Caki2 (cell line): ENCODE measurements at places on chromosomes 7 and 10. TPM values are rescaled to one million over a fixed set of nuclear protein-coding genes. Genes with fewer than 3 reads are reported as not detected.

GRCh38 chr7:157415486-157415885 lies 78.7 kb downstream of the DNAJB6 start:
- no peak for DNase-seq

Gene UCMA
- not detected in 2 replicates for total RNA-seq

Gene SEMA3E
- total RNA-seq, result 0.34 and 2.1 TPM in 2 replicates

Gene ELFN1
- not detected in 2 replicates for total RNA-seq

GRCh38 chr7:30172451-30172850 lies 37.7 kb downstream of the MTURN start:
- DNase-seq, result no peak

Gene ARID5B
- total RNA-seq, result 2.3 and 3.1 TPM in 2 replicates

DNA sequence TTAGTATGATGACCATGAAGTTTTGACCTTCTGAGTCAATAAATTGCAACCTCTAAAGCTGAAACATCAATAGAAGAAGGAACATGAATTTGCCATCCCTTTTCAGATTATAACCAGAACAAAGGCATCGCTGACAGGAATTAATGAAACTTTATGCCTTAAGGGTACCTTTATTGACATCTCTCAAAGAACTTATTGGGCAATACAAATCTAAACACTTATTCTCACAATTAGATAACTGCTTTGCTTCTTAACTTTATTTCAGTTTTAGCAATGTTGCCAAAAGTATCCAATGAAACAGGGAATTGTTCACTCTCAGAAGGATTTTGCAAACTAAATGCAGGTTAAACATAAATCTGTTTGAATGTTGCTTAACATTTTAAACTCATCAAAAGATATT lies 116.0 kb downstream of the ELAPOR2 start:
- no peak for DNase-seq

DNA sequence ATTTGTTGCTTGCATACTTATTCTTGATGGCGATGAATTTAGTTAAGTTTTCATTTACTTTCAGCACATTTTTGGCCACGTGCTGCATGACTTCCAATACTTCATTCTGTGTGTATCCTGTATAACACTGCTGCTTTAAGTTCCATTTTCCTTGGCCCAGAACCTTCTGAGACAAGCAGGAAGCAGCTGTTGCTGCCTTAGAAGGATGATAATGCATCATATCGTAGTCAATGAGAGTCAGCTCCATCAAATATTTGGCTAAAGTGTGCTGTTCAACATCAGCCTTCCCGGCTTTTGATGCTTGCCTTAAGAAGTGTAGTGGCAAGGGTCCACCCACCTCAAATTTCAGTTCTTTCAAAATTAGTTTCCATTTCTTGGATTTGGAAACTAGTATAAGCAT lies 59.2 kb upstream of the GLCCI1 start:
- DNase-seq, result no peak

DNA sequence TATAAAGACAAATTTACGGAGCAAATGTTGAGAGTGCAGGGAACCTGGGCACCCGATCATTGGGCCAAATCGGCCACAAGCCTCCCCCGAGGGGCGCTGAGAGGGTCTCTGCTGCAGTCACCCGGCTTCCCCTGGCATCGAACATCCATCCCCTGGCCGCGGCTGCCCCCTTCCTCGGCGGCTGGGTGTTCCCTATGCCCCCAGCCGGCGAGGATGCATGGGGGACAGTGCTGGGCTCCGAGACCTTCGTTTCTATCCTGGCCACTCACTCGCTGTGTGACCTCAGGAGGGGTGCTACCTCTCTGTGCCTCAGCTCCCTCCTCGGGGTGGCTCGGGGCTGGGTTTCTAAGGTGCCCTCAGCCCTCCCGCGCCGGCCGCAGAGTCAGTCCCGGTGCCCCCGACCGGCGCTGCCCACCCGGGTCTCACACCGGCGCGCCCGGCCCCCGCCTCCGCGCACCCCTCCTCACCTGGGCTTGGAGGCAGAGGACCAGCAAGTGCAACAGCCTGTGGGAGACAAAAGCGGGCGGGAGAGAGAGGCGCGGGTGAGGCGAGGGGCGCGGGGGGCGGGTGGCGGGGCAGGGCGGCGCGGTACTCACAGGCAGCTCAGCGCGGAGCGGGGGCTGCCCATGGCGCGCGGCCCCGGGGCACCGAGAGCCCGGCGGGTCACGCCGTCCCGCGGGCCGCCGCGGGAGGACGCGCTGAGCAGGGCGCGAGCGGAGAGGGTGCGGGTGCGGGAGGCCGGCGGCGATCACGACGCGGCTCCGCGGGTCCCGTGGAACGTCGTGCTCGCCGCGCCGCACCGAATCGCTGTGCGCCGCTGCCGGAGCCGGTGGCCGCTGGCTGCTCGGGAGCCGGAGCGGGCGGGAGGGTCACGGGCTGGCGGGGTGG lies at the start of gene FGF8:
FGF8 (minus strand) TSS at position 842 of the 888 bp plus-strand sequence; CDS start at position 628, 214 bp downstream.
- DNase-seq, result no peak

GRCh38 chr7:95441042-95441823 lies 6.4 kb upstream of the PON2 start:
- DNase-seq, result peak; percentile 71

Gene CEP55
- 44.4 and 58.9 TPM in 2 replicates for total RNA-seq

- no peak for DNase-seq
Measured at GRCh38 chr10:50332108-50332842, 81.0 kb upstream of the ASAH2 start.

GRCh38 chr10:12241810-12242529 lies 46.0 kb downstream of the CDC123 start:
- DNase-seq, result no peak

- DNase-seq, result no peak
Measured at GRCh38 chr7:37961251-37961650, 40.8 kb downstream of the EPDR1 start.

DNA sequence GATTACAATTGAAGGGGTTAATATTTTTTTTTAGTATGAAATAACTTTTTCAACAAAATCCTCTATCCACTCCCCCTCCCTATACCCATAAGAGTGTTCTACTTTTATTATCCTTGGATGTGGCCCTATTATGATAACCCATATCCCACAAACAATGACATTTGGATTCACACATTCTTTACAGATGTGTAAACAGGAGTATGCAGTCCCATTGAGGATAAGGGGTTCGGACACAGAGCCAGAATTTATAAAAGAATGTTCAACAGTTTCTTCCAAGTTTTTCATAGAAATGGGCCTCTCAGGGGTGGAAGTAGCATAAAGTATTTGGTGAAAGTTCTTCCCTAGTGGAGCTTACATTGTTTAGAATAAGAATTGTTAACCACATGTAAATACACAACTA lies 16.1 kb upstream of the PCLO start:
- DNase-seq, result no peak

Gene ARMC10
- 46.5 and 53.9 TPM in 2 replicates for total RNA-seq

- no peak for DNase-seq
Measured at GRCh38 chr10:1369197-1369596, 313.0 kb downstream of the WDR37 start.

Gene TCERG1L
- total RNA-seq, result not detected in 2 replicates

Gene CFAP69
- total RNA-seq, result 0.14 and 0.68 TPM in 2 replicates

Gene CPXM2
- not detected in 2 replicates for total RNA-seq

Gene NUTM2B
- 0.35 and 1.5 TPM in 2 replicates for total RNA-seq

Gene SKIDA1
- 5.0 and 9.0 TPM in 2 replicates for total RNA-seq

Gene SPDYE9
- total RNA-seq, result not detected in 2 replicates

DNA sequence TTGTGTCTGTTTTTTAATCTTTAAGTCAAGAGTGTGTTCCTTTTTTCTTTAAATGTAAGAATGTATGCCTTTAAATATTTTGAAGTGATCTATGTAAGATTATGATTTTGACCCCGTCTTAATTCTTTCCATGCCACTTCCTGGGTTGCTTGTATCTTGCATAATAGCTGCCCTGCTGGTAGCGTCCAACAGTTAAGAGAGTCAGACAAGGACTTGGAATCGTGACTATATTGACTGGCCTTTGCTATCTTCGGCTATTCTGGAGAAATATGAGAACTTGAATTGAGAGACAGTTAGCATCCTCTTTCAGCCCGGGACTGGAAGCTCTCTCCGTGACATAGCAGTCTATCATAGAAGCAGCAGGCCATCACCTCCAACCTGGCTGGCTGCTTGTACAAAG lies 13.0 kb downstream of the NRP1 start:
- DNase-seq, result no peak

DNA sequence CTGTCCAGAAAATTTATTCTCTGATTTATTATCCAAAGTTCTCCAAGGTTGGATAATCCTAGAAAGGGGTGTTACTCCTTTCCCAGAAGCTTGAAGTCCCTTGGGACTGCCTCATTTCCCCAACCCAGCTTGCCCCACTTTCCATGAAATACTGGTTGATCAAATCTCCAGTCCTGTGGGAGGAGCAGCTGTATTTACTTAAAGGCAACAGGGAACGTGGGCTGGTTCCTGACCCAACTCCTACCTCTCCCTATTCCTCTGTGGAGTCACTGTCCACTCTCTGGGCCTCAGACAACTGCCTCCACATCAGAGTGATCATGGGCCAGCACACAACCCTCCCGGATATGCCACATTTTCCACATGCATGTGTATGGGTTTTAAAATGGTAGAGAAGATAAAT lies 166.2 kb upstream of the PRR15 start:
- no peak for DNase-seq

Gene TRIM74
- 0.96 TPM in 1 of 2 replicates, not detected in the other for total RNA-seq

- peak; percentile 79 for DNase-seq
Measured at GRCh38 chr7:73717991-73718405, 1.5 kb downstream of the STX1A start.

DNA sequence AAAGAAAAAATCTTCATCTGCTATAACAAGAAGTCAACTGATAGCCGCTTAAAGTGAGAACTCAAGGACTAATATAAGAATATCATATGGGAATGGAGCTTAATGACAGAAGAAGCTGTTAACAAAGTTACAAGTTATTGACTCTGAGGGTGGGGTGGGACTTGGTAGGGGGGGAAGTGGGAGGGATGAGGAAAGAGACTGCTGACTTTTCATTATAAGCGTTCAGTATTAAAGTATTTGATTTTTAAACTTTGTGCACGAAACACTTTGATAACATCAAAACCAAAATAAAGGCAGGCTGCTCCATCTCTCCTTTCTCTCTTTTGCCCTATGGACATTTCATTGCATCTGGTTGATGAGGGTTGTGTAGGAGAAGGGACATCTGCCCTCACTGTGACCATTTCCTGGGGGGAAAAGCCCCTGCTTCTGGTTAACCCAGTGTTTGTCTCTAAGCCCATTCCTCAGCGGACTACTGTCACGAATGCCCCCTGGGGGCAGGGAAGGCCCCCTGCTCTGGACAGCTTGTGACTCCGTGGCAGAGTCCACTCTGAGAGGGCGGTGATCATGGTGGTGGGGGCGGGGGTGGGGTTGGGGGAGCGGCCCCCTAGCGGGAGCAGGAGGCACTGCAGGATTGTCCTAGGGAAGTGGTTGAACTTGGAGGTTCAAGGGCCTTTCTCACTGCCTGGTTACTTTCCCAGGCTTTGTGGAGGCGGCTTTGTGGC lies 17.4 kb downstream of the SLC13A4 start:
- DNase-seq, result no peak

GRCh38 chr10:58174831-58175230 lies 92.9 kb downstream of the IPMK start:
- DNase-seq, result no peak

- no peak for DNase-seq
Measured at GRCh38 chr7:19439517-19439916, 269.3 kb downstream of the POLR1F start.

Gene TWIST1
- not detected in 2 replicates for total RNA-seq

- no peak for DNase-seq
Measured at GRCh38 chr7:102891693-102892261, 21.0 kb upstream of the LRRC17 start.

- DNase-seq, result no peak
Measured at GRCh38 chr10:103397191-103397825, 882 bp downstream of the PDCD11 start.

Gene ANXA8
- total RNA-seq, result 0.68 and 0.72 TPM in 2 replicates

DNA sequence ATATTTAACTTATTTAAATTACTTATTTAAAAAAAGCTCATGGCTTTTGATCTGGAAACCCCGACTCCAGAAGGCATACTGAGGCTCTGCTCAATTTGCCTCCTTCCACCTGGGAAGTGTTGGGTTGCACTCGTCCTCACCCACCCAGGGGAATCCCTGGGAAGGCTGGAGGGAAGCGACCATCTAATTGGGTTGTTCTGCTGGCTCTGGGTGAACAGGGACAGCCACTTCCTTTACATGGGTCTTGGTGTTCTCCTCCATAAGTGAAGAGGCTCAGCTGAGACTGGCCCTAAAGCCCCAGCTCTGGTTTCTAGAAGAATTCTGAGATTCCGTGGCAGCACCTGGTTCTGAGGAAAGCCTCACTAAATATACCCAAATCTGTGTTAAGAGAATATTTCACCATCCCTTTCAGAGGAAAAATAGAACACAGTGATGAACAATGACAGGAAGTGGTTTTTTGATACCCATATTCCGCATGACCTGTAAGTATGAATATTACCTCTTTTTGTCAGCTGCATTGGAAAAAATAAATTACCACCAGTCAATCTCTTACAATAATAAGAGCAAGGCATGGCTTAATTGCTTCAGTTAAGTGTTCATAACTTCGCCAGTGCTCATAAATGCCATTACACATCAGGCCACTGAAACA lies 131.1 kb upstream of the SHH start:
- no peak for DNase-seq

- DNase-seq, result no peak
Measured at GRCh38 chr7:127411176-127411575, 18.7 kb upstream of the ZNF800 start.

DNA sequence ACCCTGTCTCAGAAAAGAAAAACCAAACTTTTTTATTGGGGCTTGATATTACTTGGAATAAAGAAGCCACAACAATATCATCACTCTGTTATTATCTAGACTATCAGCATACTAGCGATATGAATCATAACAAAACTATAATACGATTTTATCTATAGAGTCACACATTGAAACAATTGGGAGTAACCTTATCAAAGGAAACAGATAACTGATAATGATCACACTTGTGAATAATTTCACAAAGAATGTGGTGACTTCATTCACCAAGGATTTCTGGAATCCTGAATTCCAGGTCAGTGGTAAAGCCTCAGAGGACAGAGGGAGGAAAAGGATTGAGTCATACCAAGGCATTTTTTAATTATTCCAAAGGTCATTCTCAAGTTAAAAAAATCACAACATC lies 32.1 kb upstream of the NMT2 start:
- DNase-seq, result peak; percentile 79

GRCh38 chr7:28627896-28628295 lies 215.6 kb downstream of the CREB5 start:
- DNase-seq, result no peak

GRCh38 chr7:47453093-47454061 lies 128.5 kb downstream of the TNS3 start:
- no peak for DNase-seq

GRCh38 chr7:33722383-33723101 lies 182.8 kb upstream of the BMPER start:
- DNase-seq, result peak; percentile 99

GRCh38 chr7:102280521-102280920 lies 6.1 kb upstream of the SH2B2 start:
- DNase-seq, result no peak

Gene ASB10
- not detected in 2 replicates for total RNA-seq

DNA sequence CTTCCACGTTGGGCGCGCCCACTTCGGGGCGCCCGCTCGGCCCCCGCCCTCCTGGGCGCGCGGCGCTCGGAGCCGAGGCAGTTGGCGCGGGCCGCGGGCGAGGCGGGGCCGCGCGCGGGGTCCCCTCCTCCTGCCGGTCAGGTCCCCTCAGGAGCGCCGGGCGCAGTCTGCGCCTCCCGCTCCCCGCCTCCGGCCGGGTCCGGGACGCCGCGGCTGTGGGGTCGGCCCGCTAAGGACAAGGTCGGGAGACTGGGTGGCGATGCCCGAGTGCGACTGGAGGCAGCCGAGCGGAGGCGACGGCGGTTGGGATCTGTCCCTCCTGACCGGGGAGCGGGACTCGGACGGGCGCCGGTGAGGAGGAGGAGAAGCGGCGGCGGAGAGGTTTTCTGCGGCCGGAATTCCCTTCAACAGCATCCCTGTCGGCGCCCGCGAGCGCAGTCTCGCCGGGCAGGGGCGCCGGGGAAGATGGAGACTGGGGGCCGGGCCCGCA lies at the start of gene ATRNL1:
ATRNL1 (plus strand) TSS at position 80 of the 490 bp plus-strand sequence; CDS start at position 466, 386 bp downstream.
- DNase-seq, result peak; percentile 79
